ENCODE measurements at places on chromosomes 2 and 18.

DNA sequence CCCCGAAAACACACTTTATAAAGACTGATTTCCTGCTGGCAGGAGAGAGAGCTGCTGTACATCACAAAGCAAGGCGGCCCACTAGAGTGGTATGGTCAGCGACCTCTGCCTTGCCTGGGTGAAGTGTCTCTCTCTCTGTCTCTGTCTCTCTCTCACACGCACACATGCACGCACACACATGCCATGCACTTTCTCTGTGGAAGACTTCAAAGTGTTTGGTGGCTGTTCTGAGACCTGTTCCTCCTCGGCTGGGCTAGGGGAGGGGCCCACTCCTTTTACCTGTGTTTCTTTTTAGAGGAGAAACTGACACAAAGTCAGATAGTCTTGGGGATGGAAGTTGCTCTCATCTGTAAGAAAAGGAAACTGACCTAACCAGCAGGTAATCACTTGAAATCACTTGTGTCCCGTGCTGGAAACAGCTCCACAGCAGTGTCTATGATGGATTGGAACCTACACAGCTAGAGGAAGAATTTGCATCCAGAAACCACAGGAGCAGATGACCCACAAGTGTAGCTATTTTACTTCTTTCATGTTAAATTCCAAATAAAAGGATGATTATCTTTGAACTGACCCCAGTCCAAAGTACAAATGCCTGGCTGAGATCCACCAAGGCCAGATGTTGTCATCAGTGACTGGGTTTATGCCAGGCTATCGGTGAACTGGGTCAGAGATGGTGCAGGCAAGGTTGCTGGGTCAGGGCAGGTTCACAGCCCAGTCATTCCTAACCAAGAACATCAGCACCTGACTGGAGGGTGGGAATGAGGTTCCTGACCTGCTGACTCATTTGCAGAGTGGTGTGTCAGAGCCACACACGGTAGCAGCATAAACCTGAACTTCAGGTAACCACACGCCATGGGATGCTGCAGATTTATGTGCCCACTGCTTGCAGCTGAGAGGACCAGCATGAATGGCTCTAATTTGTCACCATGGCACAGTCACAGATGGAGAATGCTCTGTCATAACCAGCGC lies 63.0 kb downstream of the NPAS2 start:
- DNase-seq = no peak

GRCh38 chr2:72350852-72351251 lies 203.2 kb upstream of the CYP26B1 start:
- no peak for DNase-seq

- DNase-seq = no peak
These were observed 272.7 kb upstream of the DOK6 start for GRCh38 chr18:69127873-69128500.

- DNase-seq = no peak
These were observed 309.5 kb downstream of the SATB2 start for GRCh38 chr2:199148076-199148845.

All from stimulated activated CD4-positive, alpha-beta T cell treated with anti-CD3 and anti-CD28 coated beads, Interleukin-2, amount 100 ng/mL, for 24 hours (primary cell).